Kidney (tissue), 22 donors: ENCODE measurements at places on chromosomes 12 and 14. TPM values are rescaled to one million over a fixed set of nuclear protein-coding genes. Genes with fewer than 3 reads are reported as not detected.

- H3K4me3 ChIP-seq, result no peak overlapping the region
- no peaks in the 10 kb centered on the region for H3K36me3 ChIP-seq
- no peaks in the 10 kb centered on the region for H3K27me3 ChIP-seq
- DNase-seq, result no peak
- no peak overlapping the region for H3K27ac ChIP-seq
Measured at GRCh38 chr12:94566345-94566744, 84.0 kb downstream of the TMCC3 start.

- no peak overlapping the region for H3K27ac ChIP-seq
- no peaks in the 10 kb centered on the region for H3K27me3 ChIP-seq
- H3K4me1 ChIP-seq, result no peaks in the 10 kb centered on the region
- no peaks in the 10 kb centered on the region for H3K36me3 ChIP-seq
Measured at GRCh38 chr12:95316798-95317197, 99.2 kb downstream of the VEZT start.

GRCh38 chr12:25783566-25783965 lies 174.9 kb upstream of the RASSF8 start:
- no peak overlapping the region for H3K27ac ChIP-seq
- DNase-seq, result no peak
- no peak overlapping the region for H3K4me3 ChIP-seq
- no peaks in the 10 kb centered on the region for H3K36me3 ChIP-seq

DNA sequence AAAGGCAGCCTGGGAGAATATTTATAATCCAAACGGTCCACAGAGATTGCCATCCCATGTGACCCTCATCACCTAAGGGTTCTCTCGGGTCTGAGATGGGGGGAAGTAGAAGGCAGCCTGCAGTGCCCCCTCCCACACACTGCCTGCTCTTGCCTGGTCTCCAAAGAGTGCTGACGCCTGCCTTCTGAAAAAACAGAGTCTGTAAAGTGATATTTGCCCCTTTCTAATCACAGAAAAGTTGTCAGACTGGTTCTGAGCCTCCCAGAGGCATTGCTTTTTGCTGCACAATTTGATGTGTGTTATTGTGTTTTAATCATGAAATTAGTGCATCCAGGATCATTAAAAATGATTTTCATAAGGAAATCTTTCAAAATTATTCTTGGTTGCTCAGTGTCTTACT lies 59.2 kb downstream of the TMEM30B start:
- H3K27ac ChIP-seq, result no peak overlapping the region
- H3K27me3 ChIP-seq, result no peaks in the 10 kb centered on the region
- H3K36me3 ChIP-seq, result no peaks in the 10 kb centered on the region
- no peaks in the 10 kb centered on the region for H3K4me1 ChIP-seq
- no peak for DNase-seq

DNA sequence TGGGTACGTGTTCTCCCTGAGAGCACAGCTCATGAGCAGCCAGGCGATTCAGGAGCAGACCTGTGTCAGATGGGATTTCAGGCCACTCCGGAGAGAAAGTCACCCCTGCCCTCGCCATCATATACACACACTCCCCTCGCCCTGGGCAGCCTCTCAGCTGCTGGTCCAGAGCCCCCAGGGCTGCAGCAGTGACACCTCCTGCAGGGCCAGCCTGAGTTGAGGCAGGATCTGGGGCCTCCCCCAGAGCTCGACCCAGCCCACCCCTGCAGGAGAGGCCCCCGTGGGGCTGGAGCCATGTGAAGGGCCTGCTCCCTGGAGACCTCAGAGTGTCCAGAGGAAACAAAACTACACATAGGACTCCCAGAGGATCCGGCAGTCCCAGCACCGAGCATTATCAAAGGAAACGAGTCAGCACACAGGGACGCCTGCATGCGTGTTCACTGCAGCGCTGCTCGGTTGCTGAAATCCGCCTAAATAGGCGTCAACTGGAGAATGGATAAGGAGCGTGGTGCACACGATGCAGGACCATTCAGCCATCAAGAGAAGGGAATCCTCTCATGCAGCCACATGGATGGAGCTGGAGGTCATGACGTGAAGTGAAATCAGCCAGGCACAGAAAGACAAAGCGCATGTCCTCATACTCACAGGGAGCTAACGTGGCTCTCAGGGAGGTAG lies 104.0 kb downstream of the TNFAIP2 start:
- no peak overlapping the region for H3K27ac ChIP-seq
- DNase-seq, result no peak
- H3K4me3 ChIP-seq, result no peak overlapping the region
- H3K36me3 ChIP-seq, result no peaks in the 10 kb centered on the region
- no peaks in the 10 kb centered on the region for H3K4me1 ChIP-seq

GRCh38 chr14:81834308-81834707 lies 300.7 kb upstream of the SEL1L start:
- no peak overlapping the region for H3K4me3 ChIP-seq
- no peak for DNase-seq
- no peaks in the 10 kb centered on the region for H3K4me1 ChIP-seq
- no peaks in the 10 kb centered on the region for H3K27me3 ChIP-seq
- no peak overlapping the region for H3K27ac ChIP-seq

DNA sequence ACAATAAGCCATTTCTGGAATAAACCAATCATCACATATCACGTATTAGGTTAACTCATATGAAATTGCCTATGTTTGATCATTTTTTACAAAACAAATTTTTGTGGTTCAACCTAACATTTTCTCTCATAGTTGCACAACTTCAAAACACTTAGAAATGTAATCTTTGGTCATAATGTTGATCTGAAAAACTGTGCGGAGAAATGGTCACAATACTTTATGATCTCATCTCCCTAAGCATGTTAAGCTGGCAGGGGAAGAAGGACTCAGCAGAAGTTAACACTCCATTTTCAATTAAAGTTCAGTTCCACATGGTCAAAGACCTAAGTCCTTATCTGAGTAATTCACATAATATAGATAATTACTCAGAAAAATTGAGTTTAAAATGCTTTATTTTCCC lies 194.8 kb downstream of the CAPZA3 start:
- no peak overlapping the region for H3K27ac ChIP-seq
- no peaks in the 10 kb centered on the region for H3K4me1 ChIP-seq
- no peak for DNase-seq
- H3K36me3 ChIP-seq, result no peaks in the 10 kb centered on the region

DNA sequence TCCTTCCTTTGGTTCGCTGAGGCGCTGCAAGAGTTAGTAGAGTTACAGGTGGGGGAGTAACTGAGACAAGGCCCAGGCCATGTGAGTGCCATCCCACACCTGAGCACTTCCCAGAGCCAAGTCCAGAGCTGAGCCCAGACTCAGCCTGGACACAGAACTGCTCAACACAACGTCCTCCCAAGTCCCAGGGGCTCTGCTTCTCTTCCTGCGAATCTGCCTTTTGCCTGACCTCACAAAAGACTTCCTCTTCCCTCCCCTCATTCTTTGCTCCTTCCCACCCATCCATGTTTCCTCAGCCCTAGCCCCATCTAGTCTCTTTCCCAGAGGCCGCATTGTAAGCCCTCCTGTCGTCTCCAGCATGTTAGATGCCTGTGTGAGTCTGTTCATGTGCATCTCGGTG lies 16.6 kb upstream of the MCRS1 start:
- no peak for DNase-seq
- H3K36me3 ChIP-seq, result no peaks in the 10 kb centered on the region
- H3K27me3 ChIP-seq, result no peaks in the 10 kb centered on the region
- no peak overlapping the region for H3K4me3 ChIP-seq
- peaks cover 18% of the 10 kb centered on the region for H3K4me1 ChIP-seq

- no peak for DNase-seq
- no peak overlapping the region for H3K27ac ChIP-seq
- no peaks in the 10 kb centered on the region for H3K27me3 ChIP-seq
- no peaks in the 10 kb centered on the region for H3K36me3 ChIP-seq
- no peaks in the 10 kb centered on the region for H3K4me1 ChIP-seq
- no peak overlapping the region for H3K4me3 ChIP-seq
Measured at GRCh38 chr12:128178966-128179365, 88.0 kb upstream of the TMEM132C start.

GRCh38 chr14:98270201-98270600 lies 1001.8 kb downstream of the BCL11B start:
- H3K4me3 ChIP-seq, result no peak overlapping the region
- no peak for DNase-seq
- no peak overlapping the region for H3K27ac ChIP-seq
- H3K36me3 ChIP-seq, result no peaks in the 10 kb centered on the region
- no peaks in the 10 kb centered on the region for H3K27me3 ChIP-seq

- H3K27ac ChIP-seq, result no peak overlapping the region
- H3K36me3 ChIP-seq, result no peaks in the 10 kb centered on the region
- H3K27me3 ChIP-seq, result no peaks in the 10 kb centered on the region
- H3K4me3 ChIP-seq, result no peak overlapping the region
Measured at GRCh38 chr12:104890476-104891096, 67.5 kb downstream of the SLC41A2 start.

- H3K36me3 ChIP-seq, result no peaks in the 10 kb centered on the region
- no peaks in the 10 kb centered on the region for H3K4me1 ChIP-seq
- no peak overlapping the region for H3K4me3 ChIP-seq
Measured at GRCh38 chr14:61486930-61487495, 165.6 kb downstream of the PRKCH start.

DNA sequence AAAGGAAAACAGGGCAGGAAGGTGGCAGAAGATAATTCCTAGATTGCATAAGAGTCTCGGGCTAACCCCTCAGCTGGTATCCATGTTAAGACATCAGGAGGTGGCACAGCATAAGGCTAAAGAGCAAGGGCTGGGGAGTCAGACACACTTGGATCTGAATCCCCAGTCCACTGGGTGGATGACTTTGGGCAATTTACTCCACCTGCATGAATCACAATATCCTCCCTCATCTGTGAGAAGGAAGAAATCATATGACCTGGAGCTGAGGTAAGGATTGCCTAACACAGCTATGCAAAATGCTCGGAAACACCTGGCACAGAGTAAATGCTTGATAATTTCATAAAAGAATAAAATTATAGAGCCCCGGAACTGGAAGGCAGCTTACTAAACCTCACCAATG lies 217.9 kb downstream of the PIK3C2G start:
- H3K36me3 ChIP-seq, result no peaks in the 10 kb centered on the region
- no peaks in the 10 kb centered on the region for H3K27me3 ChIP-seq
- no peak overlapping the region for H3K27ac ChIP-seq
- H3K4me3 ChIP-seq, result no peak overlapping the region
- no peak for DNase-seq

DNA sequence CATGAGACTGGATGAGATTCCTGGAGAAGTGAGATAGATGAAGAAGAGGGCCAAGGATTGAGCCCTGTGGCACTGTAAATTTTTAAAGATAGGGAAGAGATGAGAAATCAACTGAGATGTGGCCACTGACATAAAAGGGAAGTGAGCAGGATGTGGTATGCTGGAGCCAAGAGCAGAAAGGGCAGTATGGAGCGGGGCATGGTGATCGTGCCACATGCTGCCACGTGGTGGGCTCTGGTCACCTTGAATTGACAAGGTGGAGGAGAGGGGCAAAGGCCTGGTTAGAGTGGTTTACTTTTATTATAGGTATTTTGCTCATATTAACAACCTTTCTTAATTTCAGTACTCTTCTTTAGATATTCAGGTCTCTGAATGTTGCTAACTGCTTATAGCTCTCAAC lies 257.9 kb downstream of the NEDD1 start:
- DNase-seq, result no peak
- no peak overlapping the region for H3K4me3 ChIP-seq
- H3K36me3 ChIP-seq, result no peaks in the 10 kb centered on the region
- no peaks in the 10 kb centered on the region for H3K27me3 ChIP-seq
- no peak overlapping the region for H3K27ac ChIP-seq

DNA sequence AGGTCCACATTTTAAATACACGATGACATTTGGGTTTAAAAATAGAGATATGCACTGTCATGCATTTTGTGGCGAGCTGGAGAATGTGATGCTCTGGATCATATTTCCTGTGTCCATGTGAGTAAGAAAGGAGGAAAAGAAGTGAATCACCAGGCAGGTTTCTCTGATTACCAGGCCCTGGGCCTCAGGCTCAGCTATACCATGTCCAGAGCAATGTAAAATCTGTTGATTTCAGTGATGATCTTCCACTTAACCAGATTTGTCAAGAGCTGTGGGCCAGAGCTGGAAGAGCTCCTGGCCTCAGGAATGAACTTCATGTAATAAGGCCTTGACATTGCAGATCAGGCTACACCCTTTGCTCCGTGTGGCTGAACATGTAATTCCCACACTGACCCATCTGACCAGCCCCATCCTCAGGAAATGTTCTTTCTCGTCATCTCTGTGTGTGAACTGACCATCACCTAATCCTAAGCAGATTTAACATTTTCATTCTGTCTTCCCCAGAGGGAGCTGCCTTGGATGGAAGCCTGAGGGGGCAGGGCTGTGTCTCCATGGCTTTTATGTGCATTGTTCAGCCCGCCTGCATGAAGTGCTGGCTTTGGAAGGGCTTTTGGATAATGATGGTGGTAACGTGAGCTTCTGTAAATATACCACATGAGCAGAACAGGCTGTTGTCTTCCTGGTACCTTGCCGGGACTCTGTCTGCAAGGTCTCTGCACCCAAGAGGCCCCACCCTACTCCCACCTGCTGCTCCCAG lies 54.5 kb downstream of the CRACR2A start:
- no peak overlapping the region for H3K27ac ChIP-seq
- H3K27me3 ChIP-seq, result no peaks in the 10 kb centered on the region
- no peaks in the 10 kb centered on the region for H3K36me3 ChIP-seq
- no peak for DNase-seq
- no peak overlapping the region for H3K4me3 ChIP-seq

DNA sequence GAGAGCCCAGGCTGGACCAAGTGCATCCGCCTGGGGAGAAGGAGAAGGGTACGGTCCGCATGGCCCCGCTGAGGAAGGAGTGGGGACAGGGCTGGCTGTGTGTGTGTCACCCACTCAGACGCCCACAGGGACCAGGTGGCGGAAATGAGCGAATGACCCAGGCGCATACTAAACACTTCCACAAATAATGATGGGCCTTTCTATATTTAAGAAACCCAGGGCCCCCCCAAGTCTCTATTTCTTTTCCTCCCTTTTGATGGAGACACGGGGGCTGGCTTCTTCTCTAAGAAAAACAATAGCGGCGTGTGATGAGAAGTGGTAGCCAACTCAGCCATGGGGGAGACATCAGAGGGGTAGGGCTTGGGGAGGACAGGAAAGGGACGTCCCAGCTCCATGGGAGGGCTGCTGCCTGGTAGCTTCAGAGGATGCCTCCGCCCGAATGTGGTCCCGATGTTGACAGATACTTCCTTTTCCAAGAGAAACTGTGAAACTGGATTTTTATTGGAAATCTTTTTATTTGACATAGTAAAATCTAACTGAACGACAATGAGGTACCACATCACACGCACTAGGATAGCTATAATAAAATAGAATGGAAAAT lies 6.3 kb upstream of the MAP1LC3B2 start:
- no peaks in the 10 kb centered on the region for H3K36me3 ChIP-seq
- no peak overlapping the region for H3K4me3 ChIP-seq
- no peak overlapping the region for H3K27ac ChIP-seq
- no peaks in the 10 kb centered on the region for H3K27me3 ChIP-seq

The OTOGL gene
- total RNA-seq, result 0.47 TPM

The SLC4A8 gene
- 2.4 TPM for total RNA-seq

The CLEC7A gene
- 20.0 TPM for total RNA-seq

The EXOC3L4 gene
- 11.6 TPM for total RNA-seq

The SLC38A4 gene
- total RNA-seq, result 0.66 TPM

The TNFAIP2 gene
- total RNA-seq, result 301 TPM

The GZMH gene
- total RNA-seq, result 0.91 TPM

The SYT10 gene
- 0.41 TPM for total RNA-seq

The MIPOL1 gene
- 14.8 TPM for total RNA-seq
